ENCODE measurements at places on chromosomes 7 and 10.

- peak; percentile 36 for DNase-seq
These were observed 490 bp downstream of the CADPS2 start for GRCh38 chr7:122885583-122886356.

DNA sequence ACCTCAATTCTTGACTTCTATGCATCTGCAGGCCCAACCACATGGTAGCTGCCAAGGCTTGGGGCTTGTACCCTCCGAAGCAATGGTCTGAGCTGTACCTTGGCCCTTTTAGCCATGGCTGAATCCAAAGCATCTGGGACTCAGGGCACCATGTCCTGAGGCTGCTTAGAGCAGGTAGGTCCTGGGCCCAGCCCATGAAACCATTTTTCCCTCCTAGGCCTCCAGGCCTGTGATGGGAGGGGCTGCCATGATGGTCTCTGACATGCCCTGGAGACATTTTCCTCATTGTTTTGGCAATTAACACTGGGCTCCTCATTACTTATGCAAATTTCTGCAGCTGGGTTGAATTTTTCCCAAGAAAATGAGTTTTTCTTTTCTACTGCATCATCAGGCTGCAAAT, 417.8 kb upstream of the LRRN3 start:
- DNase-seq = no peak

GRCh38 chr10:119149729-119150128, 15.8 kb downstream of the SFXN4 start:
- DNase-seq = peak; percentile 13

GRCh38 chr10:130177250-130177649, 41.1 kb downstream of the GLRX3 start:
- DNase-seq = no peak

All from epithelial cell of esophagus (primary cell).